GM18507 (cell line): ENCODE measurements at places on chromosomes 3 and 15.

GRCh38 chr15:86876387-86876944, 796.8 kb downstream of the AGBL1 start:
- no peak for DNase-seq

- DNase-seq, result no peak
Observed at GRCh38 chr3:127044996-127045395, 62.1 kb downstream of the PLXNA1 start.

DNA sequence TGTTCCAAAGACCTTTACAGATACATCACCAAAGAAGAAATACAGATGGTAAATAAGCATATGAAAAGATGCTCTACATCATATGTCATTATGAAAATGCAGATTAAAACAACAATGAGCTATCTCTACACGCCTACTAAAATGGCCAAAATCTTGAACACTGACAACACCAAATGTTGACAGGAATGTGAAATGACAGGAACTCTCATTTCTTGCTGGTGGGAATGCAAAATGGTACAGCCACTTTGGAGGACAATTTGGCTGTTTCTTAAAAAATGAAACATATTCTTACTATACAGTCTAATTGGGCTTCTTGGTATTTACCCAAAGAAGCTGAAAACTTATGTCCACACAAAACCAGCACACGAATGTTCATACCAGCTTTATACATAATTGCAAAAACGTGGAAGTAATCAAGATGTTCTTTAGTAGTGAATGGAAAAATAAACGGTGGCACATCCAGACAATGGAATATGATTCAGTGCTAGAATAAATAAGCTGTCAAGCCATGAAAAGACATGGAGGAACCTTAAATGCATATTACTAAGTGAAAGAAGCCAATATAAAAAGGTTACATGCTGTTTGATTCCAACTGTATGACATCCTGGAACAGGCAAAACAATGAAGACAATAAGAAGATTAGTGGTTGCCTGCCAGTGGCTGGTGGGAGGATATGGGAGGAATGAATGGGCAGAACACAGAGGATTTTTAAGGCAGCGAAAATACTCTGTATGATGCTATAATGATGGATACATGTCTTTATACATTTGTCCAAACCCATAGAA, 81.3 kb upstream of the NEDD4 start:
- no peak for DNase-seq

DNA sequence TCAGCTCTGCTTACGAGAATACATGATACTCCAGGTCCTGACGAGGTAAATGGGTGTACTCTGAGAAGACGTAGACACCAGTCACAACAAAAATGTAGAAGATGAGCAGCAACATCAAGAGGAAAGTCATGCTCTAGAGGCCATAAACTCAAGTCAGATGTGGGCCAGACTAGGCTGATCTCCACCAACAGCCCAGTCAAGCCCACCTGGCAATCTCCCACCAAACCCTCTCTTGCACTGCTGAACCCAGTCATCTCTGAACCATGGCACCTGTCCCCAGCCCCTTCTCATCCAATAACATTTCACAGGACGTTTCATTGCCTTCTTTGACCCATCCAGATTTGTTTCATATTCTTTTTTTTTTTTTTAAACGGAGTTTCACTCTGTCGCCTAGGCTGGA, 10.8 kb upstream of the PDIA3 start:
- no peak for DNase-seq

GRCh38 chr3:176971613-176972174, 225.6 kb downstream of the TBL1XR1 start:
- no peak for DNase-seq

GRCh38 chr15:34796847-34797435, 1.6 kb upstream of the ACTC1 start:
- no peak for DNase-seq

DNA sequence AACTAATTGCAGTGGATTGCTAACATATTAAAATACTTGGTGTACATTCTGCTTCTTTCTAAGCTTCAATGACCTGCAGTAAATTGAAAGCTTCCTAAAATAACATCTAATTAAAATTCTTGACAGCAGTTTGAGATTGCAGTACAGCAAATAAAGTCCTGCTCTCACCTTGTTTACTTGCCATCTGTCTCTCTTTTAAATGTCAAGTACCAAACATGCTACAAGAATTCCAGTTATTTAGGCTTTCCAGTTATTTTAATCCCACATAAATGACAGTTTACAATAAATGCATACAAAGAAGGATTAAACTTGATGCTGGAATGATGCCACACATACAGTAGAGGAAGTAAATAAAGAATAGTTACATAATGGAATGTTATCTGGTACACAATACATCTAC, 33.2 kb downstream of the CBLB start:
- no peak for DNase-seq
